ENCODE measurements at places on chromosomes 6 and 20. TPM values are rescaled to one million over a fixed set of nuclear protein-coding genes. Genes with fewer than 3 reads are reported as not detected.

GRCh38 chr6:149900620-149901443, 2.9 kb upstream of the RAET1E start:
- no peak for DNase-seq

- DNase-seq, result no peak
These were observed 260.0 kb downstream of the NRN1 start for GRCh38 chr6:5746759-5747130.

- DNase-seq, result no peak
These were observed 104.6 kb downstream of the TFAP2A start for GRCh38 chr6:10310330-10310653.

DNA sequence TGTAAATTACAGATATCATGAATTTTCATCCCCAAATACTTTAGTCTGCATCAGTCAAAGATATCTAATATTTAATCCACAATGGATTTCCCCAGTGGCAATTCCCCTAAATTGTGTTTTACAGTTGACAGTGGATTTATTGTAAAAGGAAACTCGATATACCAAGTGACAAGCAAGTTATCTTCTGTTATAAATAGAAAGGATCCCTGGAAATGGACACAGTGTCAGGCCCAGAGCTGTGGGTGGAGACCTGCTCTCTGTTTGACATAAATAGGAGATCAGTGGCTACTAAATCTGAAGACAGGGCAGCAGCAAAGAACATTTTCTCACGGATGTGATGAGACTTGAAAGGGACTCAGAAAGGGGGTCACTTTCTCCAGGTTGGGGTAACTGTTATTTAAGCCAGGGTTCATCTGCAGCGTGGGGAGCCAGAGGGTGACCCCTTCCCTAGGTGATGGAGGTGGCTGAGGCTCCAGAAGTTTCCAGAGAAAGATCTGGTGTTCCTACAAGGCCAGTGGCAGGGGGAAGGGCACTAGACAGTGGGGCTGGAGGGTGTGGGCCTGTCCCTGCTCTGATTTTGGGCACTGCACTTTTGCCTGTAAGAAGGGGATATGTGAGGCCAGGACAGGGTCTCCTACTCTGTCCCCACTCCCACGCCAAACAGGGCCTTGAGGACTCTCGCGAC, 12.3 kb upstream of the FAM110A start:
- DNase-seq, result no peak

- no peak for DNase-seq
These were observed 40.5 kb upstream of the VEGFA start for GRCh38 chr6:43729537-43729936.

- no peak for DNase-seq
These were observed 17.1 kb downstream of the TTLL2 start for GRCh38 chr6:167341665-167342655.

- no peak for DNase-seq
These were observed at the start of gene HTR1E for GRCh38 chr6:86937219-86938079. TSS of gene HTR1E (plus strand) at chr6:86937528. CDS start at chr6:87015335, 77,807 bp downstream.

DNA sequence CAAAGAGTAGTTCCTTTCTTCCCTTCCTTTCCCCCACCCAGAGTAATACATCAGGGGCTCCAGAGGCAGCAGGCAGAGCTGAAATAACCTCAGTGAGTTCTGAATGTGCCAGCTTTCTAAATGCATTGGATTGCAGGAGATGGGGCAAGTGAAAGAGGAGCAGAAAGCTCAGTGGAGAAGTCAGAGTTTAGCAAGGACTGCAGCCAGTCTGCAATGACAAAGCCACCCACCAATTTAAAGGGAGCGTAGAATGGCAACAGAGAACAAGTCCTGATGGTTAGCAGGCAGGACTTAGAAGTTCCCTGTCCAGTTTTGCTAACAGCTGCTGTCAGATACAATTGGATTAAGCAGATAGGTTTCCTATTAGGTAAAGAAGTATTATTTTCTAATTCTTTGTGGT, 203.4 kb upstream of the RIN2 start:
- no peak for DNase-seq

DNA sequence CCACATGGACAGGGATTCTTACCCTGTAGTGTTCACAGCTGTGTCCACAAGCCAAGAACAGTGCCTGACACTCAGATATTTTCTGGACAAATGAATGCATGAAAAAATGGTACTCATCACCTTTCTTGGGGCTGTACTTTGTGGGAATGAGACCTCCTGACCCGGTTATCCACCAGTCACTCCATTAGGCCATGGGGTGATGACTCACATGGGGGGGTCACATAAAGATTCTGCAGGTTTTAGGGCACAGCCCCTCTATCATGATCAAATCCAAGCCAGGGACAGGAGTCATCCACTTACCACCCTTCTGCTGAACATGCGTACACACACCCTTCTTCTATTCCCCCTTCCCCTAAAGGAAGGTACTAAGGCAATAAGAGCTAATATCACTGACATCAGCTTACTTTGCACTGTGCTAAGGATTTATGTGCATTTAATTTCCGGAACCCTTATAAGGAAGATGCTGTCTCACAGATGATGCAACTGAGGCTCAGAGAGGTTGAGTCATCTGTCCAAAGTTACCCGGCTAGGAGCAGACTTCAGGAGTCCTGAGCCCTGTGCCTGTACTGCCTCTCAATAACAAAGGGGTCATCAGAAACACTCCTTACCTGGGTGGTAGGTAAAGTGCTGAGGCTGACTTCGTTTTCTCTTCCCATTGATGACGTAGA, 107.8 kb downstream of the NFATC2 start:
- DNase-seq, result no peak

- no peak for DNase-seq
These were observed 397.2 kb downstream of the BCKDHB start for GRCh38 chr6:80503660-80504059.

- no peak for DNase-seq
These were observed 9.5 kb upstream of the DNAJC5 start for GRCh38 chr20:63885264-63886053.

DNA sequence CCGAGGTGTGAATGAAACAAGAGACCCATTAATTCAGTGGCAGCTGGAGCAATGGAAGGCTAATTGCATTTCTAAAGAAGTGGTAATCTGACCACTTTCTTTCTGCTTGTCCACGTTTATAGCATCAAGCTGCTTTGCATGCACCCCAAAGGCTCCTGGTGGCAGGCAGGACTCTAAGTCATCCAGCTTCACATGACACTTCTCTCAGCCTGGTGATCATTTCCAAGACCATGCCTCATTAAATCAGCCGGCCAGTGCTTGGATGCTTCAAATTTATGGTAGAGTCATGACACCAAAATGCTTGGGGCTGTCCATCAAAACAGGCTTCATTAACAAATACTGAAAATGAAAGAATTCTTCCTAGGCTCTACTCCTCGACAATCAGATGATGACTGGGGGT, 614.9 kb downstream of the DOK5 start:
- no peak for DNase-seq

DNA sequence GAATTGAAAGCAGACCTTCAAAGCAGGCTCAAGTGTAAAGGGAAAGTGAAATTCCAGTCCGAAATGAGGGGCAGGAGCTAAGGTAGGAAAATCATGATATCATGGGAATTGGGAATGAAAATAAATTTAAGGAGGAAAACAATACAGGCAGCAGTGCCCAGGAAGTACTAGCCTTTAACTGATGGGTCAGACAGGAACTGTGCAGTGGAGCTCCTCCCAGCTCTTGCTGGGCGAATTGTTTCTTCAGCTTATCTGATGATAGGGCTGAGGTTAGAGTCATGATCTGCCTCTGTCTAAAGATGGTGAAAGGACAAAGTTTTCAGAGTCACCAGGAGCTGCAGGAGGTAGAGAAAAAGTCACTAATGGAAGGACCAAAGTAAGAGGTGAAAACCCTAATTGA, 457.9 kb upstream of the PTCHD4 start:
- no peak for DNase-seq

DNA sequence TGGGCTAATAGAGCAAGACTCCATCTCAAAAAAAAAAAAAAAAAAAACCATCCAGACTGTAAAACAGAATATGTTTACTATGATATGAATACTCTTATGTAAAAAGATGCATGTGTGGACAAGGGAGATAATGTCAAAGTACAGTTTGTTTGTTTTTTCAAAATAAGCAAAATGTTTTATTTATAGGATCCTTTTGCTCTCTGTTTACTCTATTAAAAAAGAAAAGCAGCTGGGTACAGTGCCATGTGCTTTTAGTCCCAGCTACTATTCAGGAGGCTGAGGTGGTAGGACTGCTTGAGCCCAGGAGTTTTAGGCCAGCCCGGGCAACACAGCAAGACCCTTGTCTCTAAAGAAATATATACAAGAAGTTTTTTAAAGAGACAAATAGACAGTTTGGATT, 38.1 kb downstream of the UQCC1 start:
- no peak for DNase-seq

GRCh38 chr6:129835691-129836090, 25.4 kb downstream of the TMEM244 start:
- no peak for DNase-seq

DNA sequence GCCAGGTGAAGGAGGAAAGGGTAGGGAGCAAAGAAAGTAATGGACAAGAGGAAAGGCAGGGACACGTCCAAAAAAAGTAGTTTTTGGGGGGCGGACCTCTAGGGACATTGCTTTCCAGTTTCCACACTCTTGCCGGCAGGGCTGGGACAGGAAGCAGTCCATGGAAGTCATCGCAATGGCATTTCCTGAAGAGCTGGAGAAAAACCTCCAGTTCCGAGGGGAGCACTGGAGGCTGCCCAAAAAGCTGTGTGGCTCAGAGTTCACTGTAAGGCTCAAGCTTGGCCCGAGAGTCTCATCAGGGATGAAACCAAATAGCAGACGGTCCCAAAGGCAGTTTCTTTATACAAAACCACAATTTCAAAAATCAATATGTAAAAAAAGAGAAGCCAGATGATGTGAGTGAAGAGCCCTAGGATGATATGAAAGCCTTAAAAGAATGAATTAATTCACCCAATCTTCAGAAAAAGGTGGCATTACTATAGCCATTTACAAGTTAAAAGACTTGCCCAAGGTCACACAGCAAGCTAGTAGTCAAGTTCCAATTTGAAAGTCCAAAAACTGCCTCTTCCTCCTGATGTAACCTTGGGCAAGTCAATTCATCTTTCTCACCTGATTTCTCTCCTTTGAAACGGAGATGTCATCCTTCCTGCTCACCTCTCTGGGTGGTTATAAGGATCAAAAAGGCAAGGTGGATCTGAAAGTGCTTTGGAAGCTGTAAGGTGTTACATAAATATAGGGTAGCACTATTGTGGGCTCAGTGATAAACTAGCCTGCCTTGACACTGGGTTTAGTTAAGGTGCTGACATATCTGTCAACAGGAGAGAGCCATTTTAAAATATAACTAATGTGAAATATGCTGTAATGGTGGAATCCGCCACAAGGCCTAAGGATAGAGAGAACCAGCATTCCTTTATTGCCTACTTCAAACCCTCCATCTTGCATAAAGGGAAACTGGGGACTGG, 9.1 kb downstream of the BCL2L1 start:
- no peak for DNase-seq

DNA sequence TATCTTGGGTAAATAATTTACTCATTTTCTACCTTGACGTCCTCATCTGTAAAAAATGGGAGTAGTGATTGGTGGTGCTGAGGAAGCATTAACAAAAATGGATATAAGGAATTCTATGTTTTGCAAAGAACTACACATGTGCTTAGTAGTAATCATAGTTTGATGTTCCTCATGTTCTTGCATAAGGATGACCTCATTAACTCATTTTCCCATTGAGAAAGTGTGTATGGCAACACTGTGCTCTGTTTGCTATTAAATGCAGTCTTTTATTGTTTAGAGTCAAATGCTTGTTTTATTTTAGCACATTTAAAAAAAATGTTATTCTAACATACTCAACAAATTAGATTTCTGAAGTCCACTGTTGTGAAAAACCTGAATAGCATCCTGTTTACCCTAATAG, 211.2 kb upstream of the RSPO3 start:
- no peak for DNase-seq

DNA sequence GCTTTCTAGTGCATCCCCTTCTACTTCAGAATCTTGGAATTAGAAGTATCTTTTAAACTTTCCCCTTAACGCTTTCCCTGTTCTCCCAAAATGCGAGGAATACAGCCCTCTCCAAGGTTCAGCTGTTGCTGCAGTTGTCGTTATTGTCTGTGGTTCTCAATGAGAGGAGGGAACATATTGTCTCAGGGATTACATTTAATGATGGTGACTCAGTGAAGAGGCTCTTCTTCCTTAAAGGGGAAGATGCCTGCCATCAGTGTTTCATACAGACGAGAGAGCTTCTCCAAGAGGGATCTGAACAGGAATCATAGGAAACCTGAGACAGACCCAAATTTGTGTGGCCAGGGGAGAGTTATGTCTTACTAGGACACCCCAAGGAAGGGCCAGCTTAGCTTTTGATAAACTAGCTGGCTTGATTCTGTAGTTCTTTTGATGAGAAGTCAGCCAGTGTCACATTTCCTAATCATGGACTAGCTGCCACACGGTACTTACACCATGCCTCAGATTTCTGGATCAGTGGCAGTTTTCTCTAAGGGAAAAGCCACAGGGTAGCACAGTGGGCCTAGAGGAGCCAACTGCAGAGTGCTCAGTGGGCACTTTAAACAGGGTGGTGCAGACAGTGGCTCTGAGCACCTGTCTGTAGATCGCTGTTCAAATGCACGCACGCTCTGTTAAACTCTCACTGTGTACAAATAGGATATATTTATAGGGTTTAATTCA, 59.7 kb upstream of the TMEM181 start:
- DNase-seq, result no peak

GRCh38 chr6:132749111-132749510, 8.6 kb downstream of the VNN2 start:
- peak; percentile 60 for DNase-seq

The OPN5 gene
- total RNA-seq, result not detected

The HLA-G gene
- 0.66 TPM for total RNA-seq

The FAXC gene
- not detected for total RNA-seq

The SNRPB2 gene
- total RNA-seq, result 99.6 TPM

The ACTL10 gene
- 3.7 TPM for total RNA-seq

The MOG gene
- total RNA-seq, result not detected

The PI16 gene
- total RNA-seq, result 0.37 TPM

The ADGRB3 gene
- 0.33 TPM for total RNA-seq

The DOK5 gene
- not detected for total RNA-seq

The HLA-F gene
- 444 TPM for total RNA-seq

The CGA gene
- not detected for total RNA-seq

All from activated CD8-positive, alpha-beta memory T cell treated with anti-CD3 and anti-CD28 coated beads, Interleukin-2, amount 10 ng/mL, durations not matched to agents 7 days and 5 days (primary cell).